ENCODE measurements at places on chromosomes 1 and 21.
A peak's percentile ranks its signal among the peaks of the same experiment; 100 is the strongest.

DNA sequence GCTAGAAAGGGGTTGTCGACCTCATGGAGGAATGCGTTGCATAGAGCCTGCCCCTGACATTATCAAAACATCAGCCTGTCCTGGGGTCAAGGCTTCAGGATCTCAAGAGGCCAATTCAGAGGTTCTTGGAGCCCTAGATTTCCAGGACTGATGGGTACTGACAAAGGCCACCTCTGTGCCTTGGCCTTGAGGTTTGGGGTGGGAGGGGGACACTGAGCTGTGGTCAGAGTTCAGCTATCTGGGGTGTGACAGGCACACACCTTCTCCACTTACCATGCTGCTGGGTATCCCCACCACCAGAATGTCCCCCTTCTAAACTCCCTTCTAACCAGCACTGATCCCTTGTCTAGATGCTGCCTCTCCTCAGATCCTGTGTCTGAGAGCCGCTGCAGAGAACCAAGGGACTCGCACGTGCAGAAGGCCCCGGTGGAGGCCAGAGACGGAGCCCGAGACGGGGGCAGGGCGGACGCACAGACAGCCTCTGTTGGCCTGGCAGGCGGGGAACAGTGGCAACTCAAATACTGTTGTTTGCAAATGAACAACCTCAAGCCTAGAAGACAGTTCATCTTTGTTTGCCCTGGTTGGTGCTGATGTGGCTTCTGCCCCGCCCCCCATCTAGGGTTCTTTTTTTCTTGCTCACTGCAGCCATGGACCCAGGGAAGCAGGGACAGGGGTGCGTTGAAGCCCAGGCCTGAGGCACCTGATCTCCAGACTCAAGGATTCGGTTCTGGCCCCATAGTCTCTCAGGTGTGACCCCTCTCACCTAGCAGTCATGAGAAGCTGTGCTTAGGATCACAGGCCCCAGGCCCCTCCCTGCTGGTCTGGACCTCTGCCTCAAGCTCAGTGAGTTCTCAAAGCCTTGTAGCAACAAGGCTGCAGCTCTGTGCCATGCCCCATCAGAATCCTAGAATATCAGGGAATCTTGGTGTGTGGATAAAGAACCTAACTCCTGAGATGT, 28.1 kb upstream of the CSF1 start:
- DNase-seq, result no peak

DNA sequence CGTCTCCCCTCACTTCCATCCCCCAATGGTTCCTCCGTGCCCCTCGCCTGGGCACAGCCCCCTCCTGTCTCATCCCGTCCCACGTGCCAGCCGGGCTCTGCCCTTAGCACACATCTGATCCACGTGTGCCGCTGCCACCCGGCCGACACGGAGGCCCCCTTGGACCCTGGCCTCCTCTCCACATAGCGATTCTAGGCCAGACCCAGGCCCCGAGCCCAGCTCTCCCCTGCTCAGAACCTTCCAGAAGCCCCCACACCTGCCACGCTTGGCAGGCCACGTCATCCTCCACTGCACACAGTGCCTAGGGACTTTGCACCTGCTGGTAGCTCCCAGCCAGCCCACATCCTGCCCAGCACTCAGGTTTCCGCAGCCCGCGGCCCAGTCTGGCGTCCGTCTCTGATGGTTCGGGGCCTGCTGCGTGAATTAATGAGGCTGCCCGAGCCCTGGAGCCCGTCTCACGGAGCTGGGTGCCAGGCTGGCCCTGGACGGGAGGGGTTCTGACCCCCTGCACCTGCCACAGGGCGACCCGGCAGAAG, 20.1 kb downstream of the PLCH2 start:
- DNase-seq, result no peak

GRCh38 chr1:197595304-197595904, 179.9 kb downstream of the DENND1B start:
- DNase-seq, result no peak

- no peak for DNase-seq
These were observed 27.6 kb downstream of the PBX1 start for GRCh38 chr1:164586591-164586990.

DNA sequence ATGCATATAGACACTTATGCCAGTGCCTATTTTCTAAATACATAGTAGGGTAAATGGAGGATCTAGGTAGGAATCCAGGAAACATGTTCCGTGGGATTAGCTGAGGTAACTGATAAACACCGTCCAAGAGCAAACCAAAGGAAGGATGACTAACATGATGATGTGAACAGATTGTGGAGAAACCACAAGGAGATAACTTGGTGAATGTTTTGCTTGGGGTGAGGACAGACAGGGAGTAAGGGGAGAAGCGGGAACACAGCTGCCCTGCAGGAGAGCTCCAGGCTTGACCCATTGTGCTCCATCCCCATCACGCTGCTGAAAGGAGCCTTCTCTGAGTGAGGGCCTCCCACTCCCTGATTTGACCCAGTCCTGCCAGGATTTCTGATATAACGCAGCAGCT, 87.0 kb upstream of the ZC3H11B start:
- peak; percentile 50 for DNase-seq

GRCh38 chr21:34639882-34640788, 25.2 kb upstream of the RCAN1 start:
- no peak for DNase-seq

GRCh38 chr1:178436899-178437298, 59.9 kb downstream of the CLEC20A start:
- no peak for DNase-seq

GRCh38 chr1:232260861-232261260, 369.1 kb downstream of the SIPA1L2 start:
- no peak for DNase-seq

- DNase-seq, result no peak
These were observed 60.4 kb downstream of the ARHGEF10L start for GRCh38 chr1:17599954-17600300.

GRCh38 chr1:43850591-43851233, 82.9 kb upstream of the ARTN start:
- no peak for DNase-seq

DNA sequence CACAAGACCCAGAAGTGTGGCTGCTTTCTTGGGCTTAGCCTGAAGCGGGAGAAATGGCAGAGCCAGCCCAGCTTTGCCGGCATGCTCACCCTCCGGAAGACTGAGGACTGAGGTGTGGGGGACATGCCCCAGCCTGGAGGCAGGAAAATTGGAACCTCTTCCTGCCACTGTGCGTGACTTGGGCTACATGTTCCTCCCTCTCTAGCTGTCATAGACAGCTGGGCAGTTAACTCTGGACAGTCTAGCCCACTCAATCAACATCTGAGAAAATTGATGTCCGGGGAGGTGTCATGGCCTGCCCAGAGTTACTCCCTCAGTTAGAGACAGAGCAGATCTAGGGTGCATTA, 59.7 kb downstream of the UBE2T start:
- no peak for DNase-seq

DNA sequence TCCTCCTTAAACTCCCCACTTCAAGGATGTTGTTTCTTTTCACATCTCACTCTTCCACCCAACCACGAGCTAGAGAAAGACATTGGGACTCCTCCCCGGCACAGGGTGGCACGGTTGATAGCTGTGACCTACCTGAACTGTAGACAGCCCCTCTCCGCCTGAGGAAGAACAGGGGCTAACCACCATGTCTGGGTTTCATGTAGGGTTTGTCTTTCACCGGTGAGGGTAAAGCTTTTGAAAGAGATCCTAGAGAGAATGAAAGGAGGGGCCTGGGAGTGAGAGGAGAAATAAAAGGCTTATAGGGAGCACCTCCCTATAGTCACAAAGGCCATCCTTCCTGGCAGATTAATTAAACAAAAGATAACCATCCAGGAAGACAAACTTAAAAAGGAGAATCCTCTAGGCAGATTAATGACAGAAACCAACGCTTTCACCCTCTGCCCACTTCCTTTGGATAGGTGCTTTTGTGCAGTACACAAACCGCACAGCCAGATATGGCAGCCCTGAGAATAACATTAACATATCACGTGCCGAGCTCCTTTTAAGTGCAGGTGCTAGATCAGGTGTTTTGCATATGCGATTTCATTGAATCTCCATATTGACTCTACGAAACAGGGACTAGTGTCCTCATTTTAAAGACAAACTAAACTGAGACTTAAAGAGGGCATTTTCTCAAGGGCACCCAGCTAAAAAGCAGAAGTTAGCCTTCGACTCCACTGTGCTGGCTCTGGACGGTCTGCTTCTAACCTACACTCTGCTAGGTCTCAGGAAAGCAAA, 178.1 kb upstream of the RUNX1 start:
- no peak for DNase-seq

- DNase-seq, result peak; percentile 49
These were observed 507.1 kb upstream of the ZRANB2 start for GRCh38 chr1:71587961-71588360.

DNA sequence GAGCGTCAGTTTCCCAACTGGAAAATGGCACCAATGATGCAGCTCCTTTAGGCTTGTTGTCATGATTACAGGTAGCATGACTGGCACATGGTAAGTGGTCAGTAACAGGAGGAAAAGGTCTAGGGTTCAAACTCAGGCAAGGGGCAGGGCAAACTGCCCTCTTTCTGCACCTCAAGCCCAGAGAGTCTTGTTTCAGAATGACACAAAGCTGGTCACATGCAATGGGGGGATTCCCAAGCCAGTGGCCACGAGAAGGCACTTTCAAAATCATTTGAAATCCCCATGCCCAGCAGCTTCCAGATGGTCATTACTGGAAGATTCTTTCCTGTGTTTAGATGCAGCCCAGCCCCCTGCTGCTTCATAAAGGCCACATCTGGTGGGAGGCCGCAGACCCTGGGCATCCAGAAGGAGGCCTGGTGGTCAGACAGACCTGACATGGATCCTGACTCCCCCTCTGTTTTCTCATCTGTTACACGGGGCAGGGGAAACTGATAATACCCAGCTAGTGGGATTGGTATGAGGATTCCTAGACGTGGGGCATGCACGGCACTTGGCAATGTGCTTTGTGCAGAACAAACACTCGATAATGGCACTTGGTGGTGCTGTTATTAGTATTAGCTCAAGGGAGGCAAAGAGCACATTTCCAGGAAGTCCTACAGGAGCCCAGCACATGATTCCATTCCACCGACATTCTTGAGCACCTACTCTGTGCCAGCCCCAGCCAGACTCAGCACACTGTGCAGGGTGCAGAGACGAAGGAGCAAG, 6.9 kb upstream of the PLA2G2D start:
- DNase-seq, result no peak

DNA sequence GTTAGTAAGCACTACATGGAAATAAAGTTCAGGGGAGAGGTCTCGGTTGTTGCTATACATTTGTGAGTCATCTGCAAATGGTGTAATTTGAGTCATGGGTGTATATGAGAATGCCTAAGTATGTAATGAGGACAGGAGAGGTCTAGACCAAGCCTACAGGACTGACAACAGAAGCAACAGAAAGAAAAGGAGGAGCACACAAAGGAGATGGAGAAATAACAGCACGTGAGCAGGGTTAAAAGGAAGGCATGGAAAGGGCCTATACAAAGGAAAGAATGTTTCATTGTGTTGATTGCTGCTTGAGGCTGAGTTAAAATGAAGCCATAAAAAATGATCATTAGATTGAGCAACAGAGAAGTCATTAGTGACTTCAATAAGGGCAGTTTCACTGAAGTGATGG, 28.0 kb upstream of the PRKAA2 start:
- peak; percentile 50 for DNase-seq

DNA sequence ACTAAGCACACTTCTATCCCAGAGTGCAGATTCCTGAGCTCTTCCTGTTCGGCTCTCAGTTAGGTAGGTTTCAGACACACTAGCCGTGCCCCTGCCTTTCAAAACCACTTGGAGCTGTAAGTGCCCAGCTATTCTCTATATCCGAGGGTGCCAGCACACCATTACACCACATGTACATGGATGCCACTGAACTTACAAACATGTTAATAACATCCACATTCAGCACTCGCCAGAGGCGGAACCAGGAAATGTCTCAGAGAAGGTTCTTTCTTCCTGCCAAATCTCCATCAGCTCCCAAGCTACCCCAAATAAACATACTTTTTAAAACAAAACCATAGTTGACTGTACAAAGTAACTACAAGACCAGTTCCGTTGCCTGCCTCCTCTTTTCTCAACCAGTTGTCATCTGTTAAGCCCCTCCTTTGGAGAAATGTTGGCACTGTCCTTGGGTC, 78.4 kb upstream of the CTTNBP2NL start:
- DNase-seq, result no peak

GRCh38 chr1:89198491-89199072, at the start of gene GBP4:
TSS of gene GBP4 (minus strand) at chr1:89198942. CDS start at chr1:89198834, 108 bp downstream.
- DNase-seq, result no peak

DNA sequence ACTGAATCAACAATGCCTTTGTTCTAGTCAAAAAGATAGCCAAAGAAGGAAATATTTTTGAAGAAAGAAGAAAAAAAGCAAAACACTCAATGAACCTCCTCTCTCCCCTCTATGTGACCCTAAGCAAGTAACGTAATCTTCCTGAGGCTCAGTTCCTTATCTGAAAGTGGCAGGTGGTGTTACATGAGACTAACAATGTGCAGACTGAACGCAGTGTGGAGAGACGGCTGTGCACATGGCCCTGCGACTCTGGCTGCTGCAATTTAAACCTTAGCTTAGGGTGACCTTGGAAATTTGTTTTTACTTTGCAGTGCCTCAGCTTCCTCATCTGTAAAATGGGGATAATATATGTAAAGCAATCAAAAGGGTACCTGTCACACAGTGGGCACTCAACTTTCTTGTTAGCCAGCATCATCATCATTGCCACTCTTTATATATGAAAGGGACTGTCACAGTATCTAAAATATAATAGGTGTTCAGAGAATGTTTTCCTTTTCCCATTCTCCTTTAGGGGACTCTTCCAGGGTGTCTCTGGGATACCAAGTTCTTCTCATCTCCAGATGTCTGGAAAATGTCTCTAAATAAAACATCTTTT, 100.1 kb upstream of the JUN start:
- DNase-seq, result no peak

GRCh38 chr1:212072047-212072446, 36.5 kb downstream of the DTL start:
- no peak for DNase-seq

DNA sequence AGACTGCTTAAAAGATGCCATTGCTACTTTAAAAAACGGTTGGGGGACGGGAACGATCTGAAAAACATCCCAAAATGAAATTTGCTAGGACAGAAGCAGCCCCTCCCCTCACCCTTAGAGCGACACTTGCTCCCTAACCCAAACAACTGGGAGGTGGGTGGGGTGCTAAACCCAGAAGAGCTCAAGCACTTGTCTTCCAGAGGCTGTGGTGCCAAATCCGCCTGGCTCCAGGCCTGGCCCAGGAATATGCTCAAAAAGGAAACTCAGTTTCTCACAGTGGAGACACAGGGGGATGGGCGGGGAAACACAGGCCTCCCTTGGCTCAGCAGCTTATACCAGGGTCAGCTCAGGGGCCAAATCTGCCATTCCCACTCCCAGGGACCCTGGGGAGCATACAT, 644 bp upstream of the PBXIP1 start:
- DNase-seq, result no peak

- DNase-seq, result no peak
These were observed 47.3 kb upstream of the SLC44A3 start for GRCh38 chr1:94772845-94773244.

DNA sequence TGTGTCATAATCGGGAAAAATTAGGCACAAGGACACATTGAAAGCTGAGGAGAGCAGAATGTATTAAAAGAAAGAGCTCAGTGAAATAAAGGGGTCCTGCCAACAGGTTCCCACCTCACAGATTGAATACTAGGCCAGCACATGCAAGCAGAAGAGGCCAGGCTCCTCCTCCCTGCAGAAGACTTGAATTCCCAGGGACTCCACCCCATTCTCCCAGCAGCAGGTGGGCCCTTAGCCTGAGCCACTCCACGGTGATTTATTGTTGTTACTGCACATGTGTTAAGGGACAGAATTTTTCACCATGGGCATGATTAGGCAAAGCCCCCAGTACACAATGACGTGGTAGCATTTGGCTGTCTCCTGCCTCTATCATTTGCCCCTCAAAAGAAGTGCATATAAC, 1844.7 kb downstream of the NCAM2 start:
- DNase-seq, result no peak

- DNase-seq, result no peak
These were observed 127.2 kb downstream of the ZSCAN20 start for GRCh38 chr1:33599516-33600115.

Data from fibroblast of skin of abdomen (primary cell).